Psoas muscle (tissue), 8 donors: ENCODE measurements at places on chromosomes 3 and 15. TPM values are rescaled to one million over a fixed set of nuclear protein-coding genes. Genes with fewer than 3 reads are reported as not detected.

GRCh38 chr3:51673181-51673801 lies 2.2 kb downstream of the TEX264 start:
- no peak for DNase-seq

- no peak for DNase-seq
Observed at GRCh38 chr15:95919460-95919859, 411.0 kb upstream of the NR2F2 start.

GRCh38 chr3:32310918-32311839 lies 72.7 kb downstream of the CMTM8 start:
- DNase-seq = no peak

- no peak for DNase-seq
Observed at GRCh38 chr3:99928771-99929744, 111.4 kb downstream of the CMSS1 start.

DNA sequence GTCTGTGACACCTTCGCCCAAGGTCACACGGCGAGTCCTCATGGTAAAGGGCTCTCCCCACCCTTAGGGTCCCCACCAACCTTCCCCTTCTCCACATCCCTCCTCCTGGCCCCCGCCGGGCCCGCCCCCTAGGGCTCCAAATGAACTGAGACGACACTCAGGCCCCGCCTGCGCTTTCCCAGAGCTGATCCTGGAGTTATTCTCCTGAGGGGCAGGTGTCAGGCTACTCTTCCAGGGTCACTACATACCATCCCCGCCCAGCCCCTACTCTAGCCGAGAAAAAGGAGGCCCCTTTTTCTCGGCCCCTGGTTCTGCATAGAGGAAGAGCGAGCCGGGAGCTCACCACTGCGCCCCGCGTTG lies 292 bp downstream of the USP4 start:
- DNase-seq = peak; percentile 59

GRCh38 chr3:71728632-71729342 lies 3.6 kb upstream of the EIF4E3 start:
- DNase-seq = no peak

Gene COL6A5
- not detected for polyA plus RNA-seq

DNA sequence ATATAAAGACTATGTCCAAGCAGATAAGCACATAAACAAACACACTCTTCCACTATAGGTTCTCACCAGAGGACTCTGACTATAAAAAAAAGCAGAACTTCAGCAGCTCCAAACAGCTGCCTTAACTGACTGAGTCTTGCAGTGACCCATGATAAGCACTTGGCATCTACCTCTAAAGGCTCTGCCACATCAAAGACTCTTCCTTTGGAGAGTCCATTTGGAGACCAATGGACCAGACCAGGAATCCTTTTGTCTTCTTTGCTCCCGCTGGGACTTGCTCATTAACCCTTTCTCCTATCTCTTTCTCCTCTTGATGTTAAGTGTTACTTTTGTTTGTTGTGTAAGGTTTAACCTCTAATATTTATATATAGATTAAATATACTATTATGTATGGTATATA lies 424.1 kb downstream of the RSL24D1 start:
- DNase-seq = no peak

DNA sequence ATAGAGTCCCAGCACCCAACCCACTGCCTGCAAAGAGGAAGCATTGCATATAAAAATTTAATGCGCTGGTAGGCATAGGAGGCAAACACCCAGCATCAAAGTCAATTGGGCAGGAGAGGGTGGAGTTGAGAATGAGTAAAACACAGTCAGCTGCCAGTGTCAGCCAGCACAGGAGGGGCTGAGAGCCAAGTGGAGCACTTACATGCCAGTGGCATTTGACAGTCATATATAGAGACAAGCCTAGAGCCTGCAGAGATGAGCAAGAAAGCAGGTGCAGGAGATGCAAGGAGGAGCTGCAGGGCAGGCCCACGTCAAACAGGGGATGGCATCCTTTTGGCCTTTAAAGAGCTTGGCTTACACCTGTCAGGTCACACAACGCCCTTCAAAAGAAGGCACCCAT lies 27.6 kb upstream of the ZFAND6 start:
- DNase-seq = no peak

Gene C3orf85
- polyA plus RNA-seq = not detected

DNA sequence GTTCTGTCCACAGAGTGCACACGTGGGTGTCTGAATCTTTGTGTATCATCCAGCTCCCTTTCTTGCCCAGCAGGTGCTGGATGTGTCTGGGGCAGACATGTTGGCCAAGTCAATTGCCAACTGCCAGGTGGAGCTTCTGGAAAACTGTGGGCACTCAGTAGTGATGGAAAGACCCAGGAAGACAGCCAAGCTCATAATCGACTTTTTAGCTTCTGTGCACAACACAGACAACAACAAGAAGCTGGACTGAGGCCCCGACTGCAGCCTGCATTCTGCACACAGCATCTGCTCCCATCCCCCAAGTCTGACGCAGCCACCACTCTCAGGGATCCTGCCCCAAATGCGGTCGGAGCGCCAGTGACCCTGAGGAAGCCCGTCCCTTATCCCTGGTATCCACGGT lies 12.5 kb upstream of the RPP14 start:
- DNase-seq = no peak

DNA sequence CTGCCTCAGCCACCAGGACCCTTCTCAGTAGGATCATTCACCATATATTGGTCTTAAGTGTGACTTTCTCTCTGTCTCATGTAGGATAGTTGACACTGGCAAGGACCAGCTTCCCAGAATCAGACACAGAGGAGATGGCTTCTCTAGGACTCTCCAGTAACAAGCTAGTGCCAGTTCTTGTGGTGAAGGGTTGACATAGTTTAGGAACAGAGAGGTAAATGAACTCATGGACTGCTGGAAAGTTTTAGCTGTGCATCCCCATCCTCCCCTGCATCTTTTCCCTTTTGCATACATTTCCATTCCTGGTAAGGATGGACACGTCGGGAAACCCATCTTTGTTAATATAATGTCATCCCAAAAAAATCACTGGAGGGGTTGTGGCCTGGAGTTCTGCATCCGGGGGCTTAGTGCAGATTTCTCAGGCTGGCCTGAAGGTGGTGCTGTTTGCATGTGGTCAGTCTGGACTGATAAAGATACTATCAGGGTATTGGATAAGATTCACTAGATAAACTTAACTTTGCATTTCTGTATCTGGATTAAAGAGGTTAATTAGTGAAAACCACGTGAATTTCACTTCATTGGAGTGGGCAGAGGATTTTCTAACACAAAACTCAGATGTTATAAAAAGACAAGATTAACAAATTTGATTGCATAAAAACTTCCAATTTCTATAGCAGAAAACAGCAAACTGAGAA lies 110.8 kb downstream of the TBC1D2B start:
- no peak for DNase-seq
